Left renal pelvis (tissue), 4 donors: ENCODE measurements at places on chromosomes 1 and 21.

DNA sequence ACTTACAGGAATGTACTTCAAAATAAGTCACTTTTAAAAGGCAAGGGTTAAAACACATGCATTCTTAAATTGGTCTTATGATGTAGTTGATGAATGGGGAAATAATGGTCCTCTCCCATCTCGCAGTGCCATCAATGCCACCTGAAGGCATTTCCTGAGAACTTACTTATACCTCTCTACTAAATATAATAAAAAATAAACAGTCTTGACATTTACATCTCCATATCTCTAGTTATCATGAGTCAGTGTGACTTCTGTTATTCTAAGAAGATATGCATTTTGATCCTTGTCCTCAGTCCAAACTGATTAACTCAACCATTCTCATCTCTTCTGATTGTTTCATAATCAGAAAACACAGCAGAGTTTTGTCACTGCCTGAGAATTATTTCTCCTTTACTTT lies 253.9 kb downstream of the USH2A start:
- DNase-seq = no peak

DNA sequence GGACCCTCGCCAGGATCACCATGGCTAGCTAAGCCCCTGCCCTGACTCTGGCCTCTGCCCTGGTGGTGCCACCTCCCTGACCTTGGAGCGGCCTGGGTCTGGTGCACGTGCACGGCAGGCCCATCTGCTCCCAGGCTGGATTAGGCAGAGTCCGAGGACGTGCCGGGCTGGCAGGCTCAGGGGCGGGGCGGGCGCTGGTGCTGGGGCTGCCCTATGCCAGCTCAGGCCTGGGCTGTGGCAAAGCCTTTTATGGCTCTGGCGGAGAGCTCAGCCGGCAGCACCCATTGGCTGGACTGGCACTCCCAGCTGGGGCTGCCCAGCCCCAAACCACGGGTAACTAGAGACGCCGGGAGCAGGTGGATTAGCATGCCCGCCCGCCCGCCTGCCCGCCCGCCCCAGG lies 17.1 kb upstream of the EDN2 start:
- DNase-seq = no peak

GRCh38 chr1:66685265-66685664 lies 67.0 kb upstream of the DYNLT5 start:
- no peak for DNase-seq

DNA sequence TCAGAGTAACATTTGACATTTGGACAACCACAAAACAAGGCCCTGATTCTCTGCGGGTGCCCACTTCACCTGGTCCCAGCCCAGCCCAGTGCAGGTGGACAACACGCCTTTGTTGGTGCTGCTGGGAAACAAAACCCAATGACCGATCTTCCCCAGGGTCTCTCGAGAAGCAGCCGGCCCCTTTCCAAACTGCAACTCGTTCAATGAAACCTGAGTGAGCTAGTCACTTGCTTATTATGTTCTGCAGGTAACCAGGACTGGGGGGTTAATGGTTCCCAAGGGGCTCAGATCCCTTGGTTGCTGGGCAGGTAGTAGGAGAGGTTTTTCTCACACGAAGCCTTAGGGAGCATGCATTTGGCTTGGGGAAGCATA lies 42.9 kb downstream of the ABCG1 start:
- DNase-seq = no peak

DNA sequence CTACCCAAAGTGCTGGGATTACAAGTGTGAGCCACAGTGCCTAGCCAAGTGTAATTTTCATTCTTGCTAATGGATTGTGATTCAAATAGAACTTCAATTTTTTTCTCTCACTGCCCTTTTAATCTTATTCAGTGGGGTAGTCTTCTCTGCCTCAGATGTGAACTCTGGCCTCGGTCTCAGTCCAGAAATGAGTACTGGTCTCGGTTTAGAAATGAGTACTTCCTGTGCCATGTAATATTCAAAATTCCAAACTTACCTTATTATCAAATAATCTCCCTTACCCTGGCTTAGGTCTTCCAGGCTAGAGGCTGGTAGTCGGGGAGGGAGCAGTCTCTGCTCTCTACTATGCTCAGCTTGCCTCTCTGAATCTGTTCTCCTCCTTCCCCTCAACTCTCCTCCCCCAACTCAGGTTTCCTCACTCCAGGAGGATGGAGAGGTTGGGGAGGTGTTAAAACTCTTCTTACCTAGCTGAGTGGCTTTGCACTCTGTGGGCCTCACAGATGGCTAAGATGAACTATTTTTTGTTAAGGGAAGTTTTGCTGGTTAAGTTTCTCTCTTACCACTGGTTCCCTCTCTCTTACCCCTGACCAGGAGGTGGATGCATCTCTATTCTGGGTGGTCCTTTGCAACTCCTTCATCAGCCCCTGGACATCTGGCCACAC lies 4.8 kb upstream of the SLAMF9 start:
- DNase-seq = no peak

DNA sequence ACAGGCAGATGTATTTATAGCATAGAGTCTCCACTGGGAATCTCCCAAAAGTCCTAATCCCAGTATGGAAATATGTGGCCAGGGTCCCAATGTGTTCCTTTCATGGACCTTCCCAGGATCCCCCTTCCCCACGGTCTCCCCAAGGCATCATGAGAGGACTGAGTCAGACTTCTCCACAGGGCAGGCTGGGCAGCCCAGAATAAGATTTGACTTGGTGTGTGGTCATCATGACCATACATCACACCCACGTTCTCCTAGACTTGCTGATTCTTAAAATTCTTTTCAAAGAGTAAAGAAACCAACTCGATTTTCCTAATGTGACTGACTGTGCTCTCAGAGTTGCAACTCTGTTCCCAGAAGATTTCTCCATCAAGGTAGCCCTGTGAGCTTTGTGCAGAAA lies 93.9 kb upstream of the CD34 start:
- DNase-seq = no peak

DNA sequence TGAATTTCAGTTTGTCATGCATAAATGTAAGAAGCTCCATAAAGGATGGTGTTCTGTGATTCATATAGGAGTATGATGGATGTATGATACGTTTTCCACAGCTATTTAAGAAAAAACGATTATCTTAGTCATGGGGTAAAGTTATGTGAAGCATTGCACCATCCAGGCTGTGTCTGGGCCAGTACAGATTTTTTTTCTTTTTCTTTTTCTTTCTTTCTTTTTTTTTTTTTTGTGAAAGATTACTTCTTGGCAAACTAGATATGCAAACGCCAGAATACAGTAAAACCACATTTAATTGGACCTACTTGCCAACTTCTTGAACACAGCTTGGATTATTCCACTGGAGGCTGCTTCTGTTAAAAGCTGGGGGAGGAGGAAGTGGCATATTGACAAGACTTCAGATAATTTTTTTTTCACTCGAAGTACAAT lies 14.9 kb downstream of the ZBTB18 start:
- no peak for DNase-seq

DNA sequence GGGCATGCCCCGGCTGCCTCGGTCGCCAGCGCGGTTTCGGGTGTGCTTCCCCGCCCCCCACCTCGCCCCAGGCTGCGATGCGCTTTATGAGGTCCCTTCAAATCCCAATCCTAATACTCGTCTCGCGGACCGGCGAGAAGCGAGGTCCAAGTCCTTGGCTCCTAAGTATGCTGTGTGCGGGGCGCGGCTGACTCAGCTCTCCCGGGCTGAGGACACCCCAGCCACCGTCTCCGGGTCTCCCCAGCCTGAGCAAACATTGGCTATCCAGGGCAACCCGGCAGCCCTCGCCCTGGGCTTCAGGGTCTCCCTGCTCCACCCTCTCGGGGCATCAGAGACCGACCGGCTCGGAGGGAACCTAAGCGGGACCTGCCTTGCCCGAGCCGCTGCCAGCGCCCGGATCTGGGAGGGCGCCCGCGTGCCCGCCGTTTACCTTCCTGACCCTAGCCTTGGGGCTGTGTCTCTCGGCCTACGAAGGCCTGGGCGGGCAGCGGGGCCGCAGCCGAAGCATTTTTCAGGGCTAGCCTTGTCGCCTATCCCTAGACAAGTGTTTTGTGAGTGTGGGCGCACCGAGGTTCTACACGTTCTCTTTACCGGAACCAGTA lies 1.2 kb downstream of the ITPKB start:
- no peak for DNase-seq

- DNase-seq = no peak
These were observed 132.3 kb downstream of the TOMM20 start for GRCh38 chr1:234996245-234996757.

DNA sequence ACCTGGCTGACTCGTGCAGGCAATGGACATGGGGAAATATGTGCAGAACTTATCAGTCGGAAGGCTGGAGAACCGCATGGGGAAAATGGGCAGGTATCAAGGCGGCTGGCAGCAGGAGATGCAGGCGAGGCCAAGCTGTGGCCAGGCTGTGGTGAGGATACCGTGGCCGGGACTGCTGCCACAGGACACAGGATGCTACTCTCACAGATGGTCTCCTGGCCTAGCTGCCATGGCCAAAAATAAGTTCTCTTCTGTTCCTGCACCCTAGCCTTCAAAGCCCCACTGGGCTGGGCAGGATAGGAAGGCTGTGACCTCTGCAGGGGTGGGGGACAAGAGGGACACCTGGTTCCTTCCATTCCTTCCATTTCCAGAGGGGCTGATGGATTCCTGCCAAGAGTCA lies 26.4 kb downstream of the TEX35 start:
- DNase-seq = no peak

DNA sequence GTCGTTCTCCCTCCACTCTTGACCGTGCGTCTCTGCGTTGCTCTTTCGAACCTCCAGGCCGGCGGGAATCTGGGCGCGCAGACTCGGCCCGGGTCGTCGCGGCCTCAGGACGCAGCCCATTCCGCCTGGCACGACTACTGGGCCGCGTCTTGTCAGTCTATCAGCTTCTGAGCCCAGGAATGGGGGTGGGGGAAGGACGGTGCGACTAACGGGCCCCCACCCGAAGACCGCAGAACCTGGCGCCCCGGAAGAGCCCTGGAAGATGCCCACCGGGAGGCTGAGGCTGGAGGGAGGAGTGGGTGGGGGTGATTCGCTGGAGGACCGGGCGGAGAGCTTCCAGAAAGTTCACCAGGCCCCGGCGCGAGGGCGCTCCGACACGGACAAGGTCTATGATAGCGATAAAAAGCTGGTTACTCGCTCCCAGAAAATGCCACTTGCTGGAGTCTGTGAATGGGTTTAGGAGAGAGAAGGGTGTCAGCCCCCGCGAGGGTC lies 1.7 kb upstream of the DMRTA2 start:
- no peak for DNase-seq

DNA sequence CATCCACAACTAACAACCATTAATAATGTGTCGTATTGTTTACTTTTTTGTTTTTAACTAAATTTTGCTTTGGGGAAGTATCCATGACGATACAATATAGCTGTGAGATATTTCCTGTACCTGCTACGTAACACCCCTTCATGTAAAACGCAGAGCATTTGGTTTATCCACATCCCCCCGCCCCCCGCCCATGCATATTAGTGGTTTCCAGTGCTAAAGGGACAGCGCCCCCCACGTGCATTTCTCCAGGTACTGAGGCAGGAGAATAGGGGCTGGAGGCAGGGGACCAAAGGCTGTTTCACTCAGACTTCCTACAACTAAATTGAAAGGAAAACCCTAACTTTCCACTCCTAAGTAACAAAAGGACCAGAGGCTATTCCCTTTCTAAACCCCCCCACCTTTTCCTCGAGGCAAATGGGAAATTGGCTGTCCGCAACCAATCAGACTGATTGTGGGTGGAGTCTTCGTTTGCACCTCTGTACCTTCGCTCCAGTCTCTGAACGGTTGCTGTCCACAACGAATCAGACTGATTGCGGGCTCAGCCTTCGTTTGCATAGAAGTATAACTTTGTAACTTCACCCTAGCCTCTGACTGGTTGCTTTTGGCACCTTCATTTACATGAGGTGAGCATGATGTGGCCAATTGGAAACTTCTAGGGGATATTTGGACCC lies 12.2 kb upstream of the RIPK4 start:
- no peak for DNase-seq

- no peak for DNase-seq
These were observed 682.9 kb upstream of the ADAMTS5 start for GRCh38 chr21:27649762-27650161.

- DNase-seq = no peak
These were observed 13.2 kb downstream of the MX2 start for GRCh38 chr21:41374867-41375533.

- no peak for DNase-seq
These were observed 16.3 kb upstream of the TSPAN1 start for GRCh38 chr1:46158312-46159281.

DNA sequence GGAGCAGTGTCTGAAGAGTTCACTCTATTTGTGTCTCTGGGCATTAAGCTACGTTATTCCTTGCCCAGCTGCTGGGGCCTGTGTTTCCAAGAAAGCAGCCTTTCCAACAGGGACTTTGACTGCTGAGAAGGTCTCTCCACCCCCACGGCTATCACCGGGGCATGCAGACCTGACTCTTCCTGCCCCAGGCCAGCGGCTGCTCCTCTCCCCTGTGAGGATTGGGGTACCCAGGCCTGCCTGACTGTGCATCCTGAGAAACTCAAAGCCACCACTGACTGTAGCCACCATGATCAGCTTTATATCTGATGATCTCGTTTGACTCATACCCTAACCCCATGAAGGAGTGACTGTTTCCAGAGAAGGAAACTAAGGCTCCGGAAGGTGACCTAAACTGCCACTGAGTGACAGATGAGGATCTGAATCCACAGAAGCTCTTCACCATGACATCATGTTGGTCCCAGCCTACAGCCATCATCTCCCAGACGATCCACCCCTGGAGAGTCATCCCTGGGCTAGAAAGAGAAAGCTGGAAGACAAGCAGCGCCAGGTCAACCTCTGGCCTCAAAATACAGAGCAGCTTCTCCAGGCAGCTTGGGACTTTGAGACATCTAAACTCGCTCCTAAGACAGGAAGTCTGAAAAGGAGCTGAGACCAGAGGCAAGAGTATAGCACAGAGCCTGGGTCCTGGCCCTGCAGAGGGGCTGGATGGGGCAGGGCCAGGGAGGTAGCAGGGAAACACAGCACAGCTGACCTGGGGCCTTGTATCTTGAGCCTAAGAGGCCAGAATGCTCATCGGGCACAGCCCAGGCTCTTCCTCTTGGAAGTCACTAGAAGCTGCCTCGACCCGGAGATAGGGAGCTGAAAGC lies 244.0 kb upstream of the VAMP3 start:
- DNase-seq = no peak

DNA sequence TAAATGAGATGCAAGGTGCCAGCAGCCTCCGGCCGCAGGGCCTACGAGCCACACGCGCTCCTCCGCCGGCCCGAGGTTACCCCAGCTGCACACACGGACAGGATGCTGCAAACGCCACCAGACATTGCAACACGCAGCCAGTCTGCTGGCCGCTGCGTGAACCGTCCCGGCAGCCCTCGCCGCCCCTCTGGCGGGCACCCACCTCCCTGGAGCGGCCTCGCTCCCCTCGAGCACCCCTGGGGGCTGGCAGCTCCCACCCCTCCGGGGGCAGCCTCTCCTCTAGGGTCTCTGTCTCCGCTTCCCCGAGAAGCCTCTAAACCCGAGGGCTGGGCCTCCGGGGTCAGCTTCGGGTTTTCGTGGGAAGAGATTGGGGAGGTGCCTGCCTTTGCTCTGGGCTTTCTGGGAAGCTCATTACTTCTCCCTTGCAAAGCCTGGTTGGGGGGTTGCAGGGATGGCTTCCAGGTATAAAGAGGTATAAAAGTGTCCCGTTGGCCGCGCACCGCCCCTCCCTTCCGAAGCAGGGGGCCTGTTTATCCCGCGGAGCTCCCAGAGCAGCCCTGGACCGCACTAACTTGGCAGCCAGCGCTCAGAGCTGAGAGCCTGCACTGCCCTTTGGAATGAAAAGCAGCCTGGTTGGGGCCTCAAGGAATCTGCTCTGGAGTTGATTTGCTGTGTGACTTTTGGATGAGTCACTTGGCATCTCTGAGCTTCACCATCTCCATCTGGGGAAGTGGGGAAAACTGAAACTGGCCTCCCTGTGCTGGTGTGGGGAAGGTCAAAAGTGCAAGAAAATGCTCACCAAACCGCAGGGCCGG lies 21.8 kb downstream of the DHRS3 start:
- DNase-seq = peak; percentile 62
